ENCODE measurements at places on chromosomes 2 and 18.

DNA sequence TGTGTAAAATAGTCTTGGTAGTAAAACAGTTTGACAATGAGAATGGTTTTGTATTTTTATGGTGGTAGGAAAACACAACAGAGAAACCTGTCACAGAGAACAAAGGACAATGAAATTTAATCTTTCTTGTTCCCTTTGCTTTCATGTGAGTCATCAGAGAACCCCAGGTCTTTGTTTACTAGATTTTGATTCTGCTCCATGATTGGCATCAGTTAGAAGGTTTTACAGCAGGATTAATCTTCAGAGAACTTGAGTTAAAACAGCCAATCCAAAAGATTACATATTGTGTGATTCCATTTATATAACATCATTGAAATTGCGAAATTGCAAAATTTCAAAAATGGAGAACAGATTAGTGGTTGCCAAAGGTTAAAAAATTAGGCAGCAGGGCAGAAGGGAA is 2.5 kb downstream of the APLF start:
- no peak for DNase-seq

DNA sequence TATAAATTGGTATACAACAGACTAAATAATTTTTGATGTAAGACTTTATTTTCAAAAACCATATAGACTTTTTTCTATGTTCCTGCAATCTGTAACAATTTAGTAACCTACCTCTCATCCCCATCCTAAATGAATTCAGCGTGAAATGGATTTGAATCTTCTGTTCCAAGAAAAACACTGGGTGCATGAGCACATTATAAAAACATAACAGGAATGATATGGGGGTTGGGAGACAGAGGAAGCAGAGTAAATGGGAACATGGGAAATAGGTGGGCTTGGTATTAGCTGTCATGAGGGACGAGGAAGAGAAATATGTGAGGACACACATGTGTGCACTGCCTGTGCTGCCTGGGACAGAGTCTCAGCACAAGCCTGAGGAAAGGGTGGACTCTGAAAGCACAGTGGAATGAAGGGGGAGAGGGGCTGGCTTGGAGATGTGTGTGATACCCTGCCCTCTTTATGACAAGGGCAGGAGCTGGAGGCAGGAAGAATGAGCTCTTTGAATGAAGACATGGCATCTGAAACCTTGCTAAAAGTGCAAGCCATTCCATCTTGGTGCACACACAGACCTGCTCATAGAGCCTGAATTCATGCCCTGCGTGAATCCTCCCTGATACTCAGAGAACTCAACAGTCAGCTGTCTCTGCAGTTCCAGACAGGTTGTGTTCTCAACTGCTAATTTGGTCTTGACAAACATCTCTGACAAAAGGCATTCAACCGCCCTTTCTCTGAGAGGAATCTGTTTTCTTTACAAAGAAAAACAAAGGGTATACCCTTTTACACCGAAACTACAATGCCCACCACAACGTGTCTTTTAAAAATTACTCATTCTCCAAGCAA is 66.6 kb downstream of the EPB41L3 start:
- DNase-seq = no peak

GRCh38 chr18:13381944-13382365 is 163.4 kb downstream of the LDLRAD4 start:
- DNase-seq = no peak

- DNase-seq = no peak
Observed at GRCh38 chr2:45132551-45132950, 123.3 kb upstream of the SIX2 start.

GRCh38 chr2:27737676-27738348 is 33.7 kb upstream of the MRPL33 start:
- no peak for DNase-seq

DNA sequence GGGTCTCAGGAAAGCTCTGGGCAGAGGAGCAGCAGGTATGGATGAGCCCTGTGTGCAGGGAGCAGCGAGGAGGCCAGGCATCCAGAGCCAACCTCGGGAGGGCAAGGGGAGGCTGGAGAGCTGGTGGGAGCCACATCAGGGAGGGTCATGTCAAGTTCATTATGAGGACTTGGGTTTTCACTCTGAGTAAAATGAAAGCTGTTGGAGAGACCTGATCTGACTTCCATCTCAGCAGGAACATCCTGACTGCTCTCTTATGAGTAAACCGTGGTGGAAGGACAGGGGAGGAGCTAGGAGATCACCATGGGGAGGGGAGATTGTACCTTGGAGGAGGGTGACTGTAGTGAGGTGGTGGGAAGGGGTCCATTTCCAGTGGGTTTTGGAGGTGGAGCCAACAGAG is 209.8 kb downstream of the LDLRAD4 start:
- no peak for DNase-seq

GRCh38 chr2:117917223-117917917 is 96.5 kb downstream of the CCDC93 start:
- DNase-seq = no peak

DNA sequence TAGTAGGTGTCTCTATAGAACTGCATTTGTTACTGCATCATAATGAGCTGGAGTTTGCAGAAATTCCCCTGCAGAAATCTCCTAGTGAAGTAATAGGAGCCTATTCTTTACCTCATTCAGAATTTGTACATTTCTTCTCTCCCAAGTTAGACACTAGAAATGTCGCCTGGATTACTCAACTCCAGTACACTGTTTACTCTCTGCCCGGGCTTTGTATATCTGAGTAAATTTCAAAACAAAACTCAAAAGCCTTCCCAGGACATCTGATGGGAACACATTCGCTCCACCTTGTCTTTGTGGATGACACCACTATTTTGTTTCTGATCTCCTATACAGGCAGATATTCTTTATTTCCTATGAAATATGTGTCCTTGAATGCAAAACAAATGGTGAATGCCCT is 76.8 kb downstream of the POU3F3 start:
- DNase-seq = no peak

- DNase-seq = no peak
Observed at GRCh38 chr2:218253232-218253625, 7.6 kb upstream of the GPBAR1 start.

- no peak for DNase-seq
Observed at GRCh38 chr2:12167525-12168317, 421.3 kb downstream of the LPIN1 start.

DNA sequence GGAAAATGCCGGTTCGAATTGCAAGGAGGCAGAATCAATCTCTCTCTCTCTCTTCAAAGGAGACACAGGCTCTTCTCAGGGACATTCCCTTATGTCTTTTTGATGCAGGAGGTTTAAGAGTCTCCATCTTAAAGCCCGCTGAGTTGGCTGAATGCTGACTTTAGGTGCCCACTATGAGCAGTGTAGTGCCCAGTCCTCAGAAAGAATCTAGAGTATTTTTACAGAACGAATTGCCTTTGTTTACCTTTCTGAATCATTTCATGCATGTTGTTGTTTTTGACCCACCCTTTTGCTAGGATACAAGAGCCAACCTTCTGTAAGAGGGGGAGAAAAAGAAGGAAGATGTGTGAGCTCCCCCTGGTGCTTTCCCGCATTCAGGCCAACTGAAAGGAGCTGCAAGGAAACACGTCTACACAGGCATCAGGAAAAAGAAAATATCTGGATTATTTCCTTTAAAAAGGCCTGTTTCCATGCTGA is 193.5 kb upstream of the TCF4 start:
- no peak for DNase-seq

DNA sequence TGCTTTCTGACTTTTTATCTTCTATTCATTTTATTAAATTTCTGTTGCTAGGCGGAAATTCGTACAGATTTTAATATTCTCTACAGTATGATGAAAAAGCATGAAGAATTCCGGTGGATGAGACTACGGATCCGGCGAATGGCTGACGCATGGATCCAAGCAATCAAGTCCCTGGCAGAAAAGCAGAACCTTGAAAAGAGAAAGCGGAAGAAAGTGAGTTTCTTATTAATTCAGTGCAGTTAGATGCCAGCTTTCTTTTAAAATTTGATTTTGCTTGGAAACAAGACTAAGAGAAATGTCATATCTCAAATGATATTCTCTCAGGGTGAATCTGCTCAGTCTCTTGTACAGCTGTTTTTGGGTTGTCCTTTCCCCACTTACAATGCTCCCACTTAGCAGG is 84.3 kb downstream of the MGAT5 start:
- no peak for DNase-seq

- no peak for DNase-seq
Observed at GRCh38 chr18:79642626-79643025, 37.0 kb upstream of the CTDP1 start.

DNA sequence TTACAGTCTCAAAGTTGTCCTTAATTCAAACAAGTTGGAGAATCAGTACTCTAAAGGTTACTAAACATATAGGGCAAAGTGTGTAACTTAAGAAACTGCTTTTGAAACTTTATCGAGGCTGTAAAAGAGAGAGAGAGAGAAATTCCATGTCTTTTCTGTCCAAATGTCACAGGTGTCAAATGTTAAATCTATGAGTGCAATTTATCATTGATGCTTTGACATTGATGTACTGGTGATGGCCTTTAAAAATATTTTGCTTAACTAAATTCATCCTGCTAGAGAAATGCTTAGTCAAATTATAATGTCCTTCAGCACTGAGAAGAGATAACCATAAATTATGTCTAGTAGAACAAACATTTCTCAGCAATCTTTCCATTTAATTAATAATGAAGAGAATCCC is 1602.1 kb upstream of the TMEFF2 start:
- no peak for DNase-seq

- no peak for DNase-seq
Observed at GRCh38 chr2:192480984-192481383, 286.3 kb upstream of the TMEFF2 start.

- DNase-seq = no peak
Observed at GRCh38 chr2:28687171-28687570, 64.5 kb upstream of the PPP1CB start.

DNA sequence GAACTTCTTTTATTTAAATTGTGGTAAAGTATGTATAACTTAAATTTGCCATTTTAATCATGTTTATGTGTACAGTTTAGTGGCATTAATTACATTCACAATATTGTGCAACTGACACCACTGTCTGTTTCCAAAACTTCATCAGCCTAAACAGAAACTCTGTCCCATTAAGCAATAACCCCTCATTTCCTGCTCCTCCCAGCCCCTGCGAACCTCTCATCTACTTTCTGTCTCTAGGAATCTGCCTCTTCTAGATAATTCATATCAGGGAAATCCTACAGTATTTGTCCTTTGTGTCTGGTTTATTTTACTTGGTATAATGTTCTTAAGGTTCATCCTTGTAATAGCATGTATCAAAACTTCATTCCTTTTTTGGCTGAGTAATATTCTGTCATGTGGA is 75.1 kb downstream of the BOLA3 start:
- no peak for DNase-seq
